Foreskin fibroblast (primary cell): ENCODE measurements at places on chromosomes 12 and 14.

GRCh38 chr12:105880824-105881388 is 257.8 kb downstream of the NUAK1 start:
- no peak for DNase-seq

GRCh38 chr14:58770491-58770982 is 132.8 kb downstream of the DACT1 start:
- DNase-seq: no peak

DNA sequence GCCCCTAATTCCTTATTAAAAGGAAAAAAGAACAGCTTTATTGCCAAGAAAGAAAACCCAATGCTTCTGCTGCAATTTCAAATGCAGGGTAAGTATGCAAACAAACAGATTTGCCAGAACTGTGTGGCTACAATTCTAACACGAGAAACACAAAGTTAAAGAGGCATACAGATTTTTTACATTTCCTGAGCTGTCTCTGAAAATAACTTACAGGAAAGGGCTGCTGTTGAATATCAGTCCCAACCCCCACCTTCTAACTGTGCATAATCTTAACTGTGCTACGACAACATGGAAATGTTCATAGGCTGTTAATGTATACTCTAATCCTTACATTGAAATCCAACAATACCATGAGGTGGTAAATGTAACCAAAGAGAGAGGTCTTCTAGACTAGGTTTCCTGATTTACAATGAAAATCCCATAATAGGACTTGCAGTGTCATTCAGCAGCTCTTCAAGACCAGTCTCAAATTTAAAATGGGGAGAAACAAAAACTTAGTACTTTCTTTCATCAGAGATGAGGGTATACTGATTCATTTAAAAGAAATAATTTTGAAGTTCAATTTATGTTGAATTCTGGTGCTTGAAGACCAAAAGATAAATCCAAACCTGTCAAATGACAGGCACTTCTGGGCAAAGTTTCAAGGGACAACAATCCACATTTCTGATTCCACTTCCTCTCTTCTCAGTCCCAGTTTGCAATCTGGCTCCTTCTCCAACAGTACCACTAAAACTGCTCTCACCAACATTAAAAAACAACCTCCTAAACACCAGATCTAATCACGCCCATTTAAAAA is 14.4 kb downstream of the FGD6 start:
- no peak for DNase-seq

GRCh38 chr14:77583657-77584056 is 32.8 kb downstream of the SPTLC2 start:
- no peak for DNase-seq

GRCh38 chr12:114695305-114695592 is 11.3 kb upstream of the TBX3 start:
- no peak for DNase-seq

GRCh38 chr12:46267825-46268582 is 839 bp downstream of the SLC38A1 start:
- peak; percentile 73 for DNase-seq

GRCh38 chr12:120101182-120101581 is 15.4 kb downstream of the RAB35 start:
- peak; percentile 35 for DNase-seq

DNA sequence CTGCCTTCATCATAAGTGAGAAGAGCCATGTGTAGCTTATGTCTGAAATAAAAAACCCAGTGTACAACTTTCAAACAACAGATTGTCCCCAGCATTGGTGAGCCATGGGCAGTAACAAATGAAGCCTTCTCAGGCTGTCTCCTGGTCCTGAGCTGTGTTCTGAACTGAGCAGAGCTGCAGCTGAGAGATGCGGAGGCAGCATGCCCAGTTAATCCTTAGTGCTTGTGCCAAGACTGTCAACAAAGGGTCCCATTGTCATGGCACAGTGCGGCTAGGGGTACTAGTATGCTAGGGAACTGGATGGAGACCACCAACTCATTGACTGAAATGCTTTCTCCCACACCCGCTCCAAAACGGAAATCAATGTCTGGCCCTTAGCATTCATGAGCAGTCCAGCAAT is 154.3 kb downstream of the RMST start:
- DNase-seq: no peak

GRCh38 chr14:91501951-91502930 is 7.9 kb downstream of the PPP4R3A start:
- no peak for DNase-seq

DNA sequence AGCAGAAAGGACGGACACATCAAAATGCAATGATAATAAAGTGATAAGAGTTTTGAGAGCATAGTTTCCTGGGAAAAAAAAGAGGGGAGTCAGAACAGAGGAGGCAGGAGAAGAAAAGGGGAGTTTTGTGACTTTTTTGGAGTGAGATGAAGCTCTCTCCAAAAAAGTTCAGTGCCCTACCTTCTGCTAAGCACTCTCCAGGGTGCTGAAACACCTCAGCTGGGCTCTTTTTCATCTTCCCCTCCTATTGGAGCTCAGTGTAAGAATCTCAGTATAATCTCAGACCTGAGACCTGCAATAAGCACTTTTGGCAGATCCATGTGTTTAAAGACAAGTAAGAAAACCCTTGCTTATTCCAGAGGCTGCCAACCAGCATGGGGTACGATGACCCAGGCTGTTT is 58.9 kb upstream of the SRRM4 start:
- no peak for DNase-seq

- no peak for DNase-seq
Measured at GRCh38 chr14:63692310-63693020, 35.4 kb downstream of the SGPP1 start.

GRCh38 chr12:127690161-127690560 is 576.8 kb upstream of the TMEM132C start:
- peak; percentile 39 for DNase-seq

DNA sequence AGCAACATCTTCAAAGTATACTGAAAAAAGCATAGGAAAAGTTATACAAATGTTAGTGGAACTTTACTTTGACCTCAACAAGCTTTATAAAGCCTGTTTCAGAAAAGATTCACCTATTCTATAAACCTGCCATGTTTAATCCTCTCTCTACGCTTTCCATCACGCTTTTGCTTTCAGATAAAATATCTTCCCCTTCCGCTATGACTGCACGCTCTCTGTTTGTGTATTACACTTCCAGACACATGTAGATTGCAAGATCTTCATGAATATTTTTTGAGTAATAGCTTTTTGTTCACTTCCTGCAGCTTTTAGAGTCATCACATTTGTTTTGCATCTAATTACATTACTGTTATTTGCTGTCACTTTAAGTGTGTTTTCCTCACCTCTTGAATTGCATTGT is 271.4 kb downstream of the RASSF9 start:
- DNase-seq: no peak

DNA sequence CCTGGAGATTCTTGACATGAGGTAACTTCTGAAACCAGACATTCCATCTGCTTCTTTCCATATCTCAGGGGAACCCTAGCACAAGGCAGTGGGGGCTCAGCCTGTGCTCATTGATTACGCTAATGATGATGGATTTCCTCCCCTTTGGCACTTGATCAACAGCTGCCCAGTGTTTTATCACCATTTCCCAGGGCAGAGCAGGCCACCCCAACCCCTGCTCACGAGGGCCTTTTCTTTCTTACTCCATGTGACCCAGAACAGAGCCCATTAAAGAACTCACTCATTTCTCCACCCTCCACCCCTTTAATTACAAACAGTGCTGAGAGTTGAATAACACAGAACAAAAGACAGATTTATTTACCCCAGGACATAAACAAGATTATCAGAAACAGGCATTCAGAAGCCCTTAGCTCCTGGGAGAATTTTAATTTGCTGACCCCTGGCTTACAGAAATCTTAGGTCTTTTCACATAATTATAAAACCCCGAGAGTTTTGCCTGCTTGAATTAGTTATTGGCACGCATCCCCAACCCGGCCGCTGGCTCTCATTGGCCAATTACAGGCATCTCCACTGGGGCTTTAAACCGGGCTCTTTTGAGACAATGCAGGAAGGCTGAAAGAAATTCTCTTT is 32.0 kb upstream of the CCDC60 start:
- no peak for DNase-seq

DNA sequence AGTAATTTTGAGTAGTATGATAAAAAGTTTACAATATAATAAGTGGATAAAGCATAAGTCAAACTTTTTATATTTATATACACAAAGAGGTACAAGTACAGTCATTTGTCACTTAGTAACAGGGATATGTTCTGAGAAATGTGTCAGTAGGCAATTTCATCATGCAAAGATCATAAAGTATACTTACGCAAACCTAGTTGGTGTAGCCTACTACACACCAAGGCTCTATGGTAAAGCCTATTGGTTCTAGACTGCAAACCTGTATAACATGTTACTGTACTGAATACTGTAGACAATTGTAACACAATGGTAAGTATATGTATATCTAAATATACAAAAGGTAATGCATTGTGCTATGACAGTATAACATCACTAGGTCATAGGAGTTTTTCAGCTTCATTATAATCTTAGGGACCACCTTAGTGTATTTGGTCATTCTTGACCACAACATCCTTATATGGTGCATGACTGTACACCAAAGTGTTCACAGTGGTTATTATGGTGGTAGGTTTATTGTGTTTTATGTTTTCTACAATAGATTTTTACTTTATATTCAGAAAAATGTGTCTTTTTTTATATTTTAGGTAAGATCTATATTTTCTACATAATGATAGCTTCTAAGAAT is 14.9 kb upstream of the SCFD1 start:
- peak; percentile 21 for DNase-seq

DNA sequence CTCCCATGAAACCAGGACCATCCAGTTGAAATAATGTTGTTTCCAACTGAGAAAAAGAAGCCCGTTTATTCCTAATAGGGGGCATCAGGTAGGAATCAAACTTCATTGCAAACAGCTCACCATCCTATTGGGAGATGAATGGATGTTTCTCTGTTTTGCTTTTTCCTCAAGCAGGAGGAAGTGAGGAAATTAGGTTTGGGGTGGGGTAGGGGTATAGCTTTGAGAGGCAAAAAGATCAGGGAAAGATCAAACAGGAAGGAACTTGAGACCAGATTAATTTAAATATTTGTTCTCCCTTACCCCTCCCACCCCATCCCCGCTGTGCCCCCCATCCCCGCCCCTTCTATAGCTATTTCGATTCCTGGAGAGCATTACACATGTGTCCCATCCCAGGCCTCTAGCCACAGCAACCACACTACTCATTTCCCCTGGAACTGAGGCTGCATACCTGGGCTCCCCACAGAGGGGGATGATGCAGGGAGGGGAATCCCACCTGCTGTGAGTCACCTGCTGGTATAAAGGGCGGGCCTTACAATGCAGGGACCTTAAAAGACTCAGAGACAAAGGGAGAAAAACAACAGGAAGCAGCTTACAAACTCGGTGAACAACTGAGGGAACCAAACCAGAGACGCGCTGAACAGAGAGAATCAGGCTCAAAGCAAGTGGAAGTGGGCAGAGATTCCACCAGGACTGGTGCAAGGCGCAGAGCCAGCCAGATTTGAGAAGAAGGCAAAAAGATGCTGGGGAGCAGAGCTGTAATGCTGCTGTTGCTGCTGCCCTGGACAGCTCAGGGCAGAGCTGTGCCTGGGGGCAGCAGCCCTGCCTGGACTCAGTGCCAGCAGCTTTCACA is at the start of gene IL23A:
Gene IL23A (plus strand): TSS at position 577 of the 850 bp plus-strand sequence. CDS start 161 bp downstream, at position 738.
- DNase-seq: peak; percentile 18

- DNase-seq: peak; percentile 36
Measured at GRCh38 chr12:112992541-112993398, 14.5 kb downstream of the OAS2 start.

DNA sequence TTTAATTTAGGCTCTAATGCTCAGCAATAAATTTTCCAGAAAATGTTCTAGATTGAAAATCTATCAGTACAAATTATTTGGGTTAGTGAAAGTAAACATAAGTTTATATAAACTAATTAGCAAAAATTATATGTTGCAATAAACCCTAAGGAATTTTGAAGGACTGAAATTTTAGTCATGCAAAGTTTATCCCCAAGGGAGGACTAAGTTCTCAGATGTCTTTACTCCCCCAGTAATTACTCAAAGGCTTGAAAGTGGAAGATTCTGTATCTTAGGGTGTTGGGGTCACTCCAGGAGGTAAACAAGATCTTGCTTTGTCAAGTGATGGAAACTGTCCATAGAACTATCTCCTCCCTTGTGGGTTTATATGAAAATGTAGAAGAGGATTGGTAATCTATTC is 183.7 kb downstream of the AKAP6 start:
- DNase-seq: no peak

DNA sequence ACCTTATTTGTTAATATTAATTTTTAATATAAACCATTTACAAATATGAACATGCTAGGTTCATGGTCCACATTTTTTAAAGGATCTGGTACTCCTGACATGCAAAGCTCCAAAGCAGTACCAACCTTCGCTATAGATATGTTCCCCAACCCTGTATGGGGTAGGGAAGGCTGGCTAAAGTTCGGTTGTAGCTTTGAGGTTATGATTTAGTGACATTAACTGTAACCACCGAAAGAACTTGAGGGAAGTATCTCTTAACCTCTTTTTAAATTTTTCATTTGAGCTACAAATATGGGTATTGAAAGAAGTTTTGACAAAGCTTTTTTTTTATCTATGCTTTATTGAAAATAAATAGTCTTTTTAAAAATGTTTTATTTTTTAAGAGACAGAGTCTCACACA is 115.5 kb downstream of the DYRK2 start:
- DNase-seq: no peak

DNA sequence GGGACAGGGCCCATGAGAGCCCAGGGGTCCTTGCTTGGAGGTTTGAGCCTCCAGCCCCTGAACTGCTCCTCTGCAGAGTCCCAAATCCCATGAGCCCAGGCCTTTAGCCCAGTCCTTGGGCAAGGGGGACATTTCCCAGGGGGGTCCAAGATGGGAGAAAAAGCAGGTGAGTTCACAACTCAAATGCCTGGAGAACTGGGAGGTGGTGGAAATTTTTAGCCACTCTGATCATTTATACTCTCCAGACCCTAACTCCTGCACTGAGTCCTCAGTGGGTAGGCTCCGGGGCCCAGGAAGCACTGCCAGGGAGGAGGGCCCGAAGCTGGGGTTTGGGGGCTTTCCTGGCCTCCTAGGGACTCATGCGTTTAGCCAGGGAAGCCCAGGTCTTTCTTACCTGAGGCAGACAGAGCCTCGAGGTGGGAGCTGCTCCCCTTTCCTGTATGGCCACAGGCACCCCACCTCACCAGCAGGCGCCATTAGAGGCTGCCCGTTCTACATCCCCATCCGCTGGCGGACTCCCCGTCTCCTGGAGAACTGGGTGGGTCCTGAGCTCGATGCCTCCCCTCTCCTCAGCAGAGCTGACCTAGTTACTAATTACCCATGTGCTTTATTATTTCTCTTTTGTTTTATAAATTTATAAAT is 998 bp downstream of the HNF1A start:
- no peak for DNase-seq

DNA sequence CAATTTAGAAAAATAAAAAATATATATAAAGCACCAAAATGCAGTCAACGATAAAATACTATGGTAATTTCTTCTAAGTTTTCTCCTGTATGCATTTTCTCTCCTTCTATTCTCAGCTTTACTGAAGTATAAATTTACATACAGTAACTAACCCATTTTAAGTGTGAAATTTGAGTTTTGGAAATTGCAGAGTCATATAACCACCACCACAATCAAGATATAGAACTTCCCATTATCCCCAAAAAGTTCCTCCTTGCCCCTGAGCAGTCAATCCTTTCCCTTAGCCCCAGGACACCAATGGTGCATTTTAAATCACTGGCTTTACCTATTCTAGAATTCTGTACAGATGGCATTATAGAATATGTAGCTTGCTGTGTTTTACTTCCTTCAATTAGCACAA is 31.0 kb upstream of the BBS10 start:
- DNase-seq: no peak

- DNase-seq: peak; percentile 74
Measured at GRCh38 chr12:77888611-77889010, 57.9 kb downstream of the NAV3 start.

- DNase-seq: peak; percentile 24
Measured at GRCh38 chr12:10562306-10562933, 51.0 kb downstream of the MAGOHB start.
